ENCODE measurements at places on chromosomes 13 and 19. TPM values are rescaled to one million over a fixed set of nuclear protein-coding genes. Genes with fewer than 3 reads are reported as not detected.

The SPTBN4 gene
- total RNA-seq = 161 TPM

The EID2B gene
- total RNA-seq = 7.6 TPM

The ZNF224 gene
- total RNA-seq = 20.1 TPM

The DZIP1 gene
- total RNA-seq = 18.1 TPM

The MCOLN1 gene
- total RNA-seq = 39.8 TPM

The MISP3 gene
- 2.2 TPM for total RNA-seq

The PDX1 gene
- not detected for total RNA-seq

The SLC1A5 gene
- 35.4 TPM for total RNA-seq

The RNF113B gene
- total RNA-seq = not detected

The ZNF600 gene
- 13.2 TPM for total RNA-seq

The ZNF540 gene
- 2.7 TPM for total RNA-seq

DNA sequence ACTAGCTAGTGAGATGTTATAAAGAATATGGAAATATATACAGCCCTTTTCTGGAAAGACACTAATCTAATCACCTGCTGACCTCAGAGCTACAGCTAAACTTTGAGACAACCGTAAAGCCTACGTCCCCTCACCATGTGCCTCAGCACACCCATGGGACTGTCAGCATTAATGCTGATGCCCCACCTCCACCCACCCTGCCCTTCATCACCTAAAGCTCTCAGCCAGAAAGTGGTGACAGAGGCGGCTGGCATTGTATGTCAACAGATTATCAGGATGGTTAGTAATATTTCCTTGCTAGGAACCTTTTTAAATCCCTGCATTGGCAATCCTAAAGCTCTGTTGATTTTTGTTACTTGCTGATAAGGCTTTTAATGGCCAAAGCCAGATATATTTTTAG, 1177.9 kb downstream of the DIAPH3 start:
- DNase-seq = no peak

DNA sequence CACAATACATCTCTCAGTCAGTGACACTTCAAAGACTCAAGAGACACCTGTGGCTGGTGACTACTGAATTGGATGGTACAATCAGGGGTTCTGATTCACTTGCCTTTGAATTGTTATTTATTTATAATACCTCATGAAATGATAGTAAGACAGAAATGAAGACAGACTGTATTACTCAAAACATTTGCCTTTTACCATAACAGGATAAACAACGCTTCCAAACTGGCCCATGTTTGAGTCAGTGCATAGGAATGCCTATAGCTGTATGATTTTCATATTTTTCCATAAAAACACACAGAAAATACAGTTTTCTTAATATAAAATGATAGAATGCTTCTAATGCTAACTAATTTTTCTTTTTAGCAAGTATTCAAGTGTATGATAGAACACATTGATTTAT, 59.5 kb upstream of the FGF14 start:
- DNase-seq = no peak

GRCh38 chr13:35954207-35954560, 177.0 kb downstream of the DCLK1 start:
- no peak for DNase-seq

- no peak for DNase-seq
These were observed 456.2 kb downstream of the PCDH20 start for GRCh38 chr13:60959427-60959826.

- DNase-seq = peak; percentile 46
These were observed 451 bp upstream of the ICAM5 start for GRCh38 chr19:10289167-10289835.

GRCh38 chr19:35585848-35586247, at the start of gene PMIS2:
Gene PMIS2, plus strand, starts transcription at chr19:35586173. Its CDS starts 87 bp downstream, at chr19:35586260.
- DNase-seq = no peak

- no peak for DNase-seq
These were observed 54.4 kb upstream of the ZNF835 start for GRCh38 chr19:56725829-56726424.

DNA sequence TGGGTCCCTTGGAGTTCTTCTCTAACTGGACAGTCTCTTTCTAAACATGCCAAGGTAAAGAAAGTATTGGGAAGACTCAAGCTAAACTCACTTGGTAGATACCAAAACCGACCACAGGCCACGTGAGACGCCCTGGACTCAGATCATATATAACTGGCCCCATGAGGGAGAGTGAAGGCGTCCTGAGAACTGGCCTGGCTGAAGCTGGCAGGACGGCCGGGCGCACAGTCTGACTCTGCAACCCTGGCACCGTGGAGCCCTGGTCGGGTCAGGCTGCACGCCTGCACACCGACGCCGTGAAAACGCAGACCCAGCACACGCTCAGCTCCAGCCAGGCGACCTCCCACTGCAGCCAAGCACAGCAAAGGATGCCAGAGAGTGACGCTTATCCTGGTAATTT, 122.5 kb upstream of the SPACA7 start:
- no peak for DNase-seq

GRCh38 chr13:25214491-25215252, 42.6 kb upstream of the AMER2 start:
- DNase-seq = no peak

DNA sequence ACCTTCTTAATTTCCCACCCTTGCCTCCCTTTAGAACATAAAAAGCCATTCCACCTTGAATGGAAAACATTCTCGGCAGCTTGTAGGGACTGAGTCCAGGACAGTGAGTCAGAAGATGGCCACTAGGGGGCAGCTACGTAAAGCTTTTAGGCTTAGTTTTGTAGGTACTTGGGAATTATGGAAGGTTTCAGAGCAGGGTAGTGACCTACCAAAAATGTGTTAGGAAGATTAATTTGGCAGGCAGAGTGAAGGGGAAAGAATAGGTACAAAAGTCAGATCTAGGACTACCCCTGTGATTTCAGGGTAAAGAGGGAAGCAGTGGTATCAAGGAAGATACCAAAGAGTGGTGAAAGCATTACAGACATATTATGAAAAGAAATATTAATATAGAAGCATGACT, 198.4 kb downstream of the NDFIP2 start:
- peak; percentile 76 for DNase-seq

GRCh38 chr13:101569807-101570206, 117.3 kb downstream of the ITGBL1 start:
- no peak for DNase-seq
